Epithelial cell of proximal tubule (primary cell): ENCODE measurements at places on chromosomes 16 and 17. TPM values are rescaled to one million over a fixed set of nuclear protein-coding genes. Genes with fewer than 3 reads are reported as not detected.

- no peak for DNase-seq
These were observed 20.2 kb downstream of the CDIPT start for GRCh38 chr16:29842732-29843346.

DNA sequence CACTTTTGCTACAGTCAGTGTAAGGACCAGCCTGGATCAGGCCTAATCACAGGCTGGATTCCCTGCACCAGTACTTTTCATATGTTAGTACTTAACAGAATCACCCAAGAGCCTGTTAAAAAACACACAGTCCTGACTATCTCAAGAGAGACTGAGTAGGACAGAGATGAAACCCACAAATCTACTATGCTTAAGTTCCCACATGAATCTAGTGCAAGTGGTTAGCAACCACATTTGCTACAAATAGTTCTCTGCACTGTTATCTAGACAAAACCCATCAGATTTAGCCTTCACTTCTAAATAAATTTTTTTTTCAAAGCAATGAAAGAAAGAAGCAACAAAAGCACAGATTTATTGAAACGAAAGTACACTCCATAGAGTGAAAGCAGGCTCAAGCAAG lies 38.9 kb downstream of the SSH2 start:
- no peak for DNase-seq

GRCh38 chr17:6755731-6756184 lies at the start of gene XAF1:
TSS of gene XAF1 (plus strand) at chr17:6756046. CDS start at chr17:6756079, 33 bp downstream.
- no peak for DNase-seq

CHST4 gene
- total RNA-seq, result 0.12 and 1.1 TPM in 2 replicates

SLC5A10 gene
- total RNA-seq, result not detected in 2 replicates

- DNase-seq, result no peak
These were observed 46.2 kb downstream of the SOST start for GRCh38 chr17:43712397-43712796.

DNA sequence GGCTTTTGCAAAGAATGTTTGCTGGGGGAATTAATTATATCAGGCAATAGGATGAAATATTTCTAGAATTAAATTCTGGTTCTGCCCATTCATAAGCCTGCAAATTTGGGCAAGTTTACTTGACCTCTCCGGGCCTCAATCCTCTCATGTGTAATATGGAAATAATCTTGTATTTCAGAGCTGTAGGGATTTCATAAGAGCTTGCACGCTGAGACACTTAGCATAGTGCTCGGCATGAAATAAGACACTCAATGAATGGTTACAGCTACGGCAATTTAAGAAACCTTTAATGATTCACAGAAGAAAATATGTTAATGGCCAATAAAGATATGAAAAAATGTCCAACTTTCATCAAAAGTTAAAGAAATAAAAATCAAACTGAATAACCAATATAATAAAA lies 40.6 kb upstream of the PITPNM3 start:
- no peak for DNase-seq

ZSWIM7 gene
- total RNA-seq, result 16.0 and 16.9 TPM in 2 replicates

DNA sequence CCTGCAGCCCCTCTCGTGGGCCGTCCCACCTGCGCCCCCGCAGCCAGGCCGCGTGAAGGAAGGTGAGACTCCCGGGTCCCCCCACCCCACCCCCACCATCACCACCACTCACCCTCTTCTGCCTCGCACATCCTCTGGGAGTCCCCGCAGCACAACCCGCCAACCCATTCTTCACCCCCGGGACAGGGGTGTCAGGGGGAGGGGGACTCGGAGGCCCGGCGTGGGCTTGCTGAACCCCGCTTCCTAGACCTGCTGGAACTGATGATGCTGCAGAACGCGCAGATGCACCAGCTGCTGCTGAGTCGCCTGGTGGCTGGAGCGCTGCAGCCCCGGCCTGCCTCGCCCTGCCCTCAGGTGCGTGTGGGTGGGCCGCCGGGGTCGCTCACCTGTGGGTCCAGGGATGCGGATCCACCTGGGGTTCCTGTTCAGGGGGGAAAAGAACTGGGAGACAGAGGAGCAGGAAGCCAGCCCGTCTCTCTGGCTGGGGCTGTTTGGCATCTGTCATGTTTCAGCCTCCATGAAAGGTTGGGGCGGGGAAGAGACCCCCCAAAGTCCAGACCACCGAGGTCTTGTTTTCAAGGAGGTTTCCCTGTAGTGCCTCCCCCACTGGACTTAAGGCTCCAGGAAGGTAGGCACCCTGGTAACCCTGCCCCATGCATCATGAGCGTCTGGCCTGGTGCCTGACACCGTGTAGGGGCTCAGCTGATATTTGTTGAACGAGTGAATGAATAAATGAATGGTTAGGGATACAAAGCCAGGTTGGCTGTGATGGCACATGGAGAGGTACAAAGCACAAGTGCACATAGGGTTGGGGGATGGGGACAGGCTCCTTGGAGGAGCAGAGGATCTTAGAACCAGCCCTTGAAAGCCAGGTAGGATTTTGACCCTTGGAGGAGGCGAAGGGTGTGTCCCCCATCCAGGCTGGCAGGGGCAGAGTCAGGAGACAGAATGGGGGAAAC lies 849 bp downstream of the PRR29 start:
- no peak for DNase-seq

DNA sequence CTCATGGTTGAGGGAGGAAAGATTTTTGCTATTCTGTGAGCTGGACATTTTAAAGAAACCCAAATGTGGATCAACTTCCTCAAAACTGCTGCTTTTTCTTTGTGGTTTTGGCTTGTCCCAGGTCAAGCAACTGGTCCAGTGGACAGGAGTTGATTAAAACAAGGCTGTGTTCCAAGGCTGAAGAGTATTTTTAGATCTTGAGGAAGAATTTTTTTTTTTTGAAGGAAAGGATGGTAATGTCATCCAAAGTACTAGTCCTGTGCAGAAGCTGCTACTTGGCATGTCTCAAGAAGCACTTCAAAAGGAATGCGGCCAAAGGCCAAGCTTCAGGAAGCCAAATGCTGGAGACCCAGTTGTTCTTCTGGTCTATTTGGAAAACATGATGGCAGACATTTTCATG lies 8.0 kb upstream of the MYH2 start:
- DNase-seq, result no peak

XPO6 gene
- 132 and 168 TPM in 2 replicates for total RNA-seq

GRCh38 chr17:75307957-75308731 lies 18.9 kb upstream of the SLC25A19 start:
- no peak for DNase-seq

DNA sequence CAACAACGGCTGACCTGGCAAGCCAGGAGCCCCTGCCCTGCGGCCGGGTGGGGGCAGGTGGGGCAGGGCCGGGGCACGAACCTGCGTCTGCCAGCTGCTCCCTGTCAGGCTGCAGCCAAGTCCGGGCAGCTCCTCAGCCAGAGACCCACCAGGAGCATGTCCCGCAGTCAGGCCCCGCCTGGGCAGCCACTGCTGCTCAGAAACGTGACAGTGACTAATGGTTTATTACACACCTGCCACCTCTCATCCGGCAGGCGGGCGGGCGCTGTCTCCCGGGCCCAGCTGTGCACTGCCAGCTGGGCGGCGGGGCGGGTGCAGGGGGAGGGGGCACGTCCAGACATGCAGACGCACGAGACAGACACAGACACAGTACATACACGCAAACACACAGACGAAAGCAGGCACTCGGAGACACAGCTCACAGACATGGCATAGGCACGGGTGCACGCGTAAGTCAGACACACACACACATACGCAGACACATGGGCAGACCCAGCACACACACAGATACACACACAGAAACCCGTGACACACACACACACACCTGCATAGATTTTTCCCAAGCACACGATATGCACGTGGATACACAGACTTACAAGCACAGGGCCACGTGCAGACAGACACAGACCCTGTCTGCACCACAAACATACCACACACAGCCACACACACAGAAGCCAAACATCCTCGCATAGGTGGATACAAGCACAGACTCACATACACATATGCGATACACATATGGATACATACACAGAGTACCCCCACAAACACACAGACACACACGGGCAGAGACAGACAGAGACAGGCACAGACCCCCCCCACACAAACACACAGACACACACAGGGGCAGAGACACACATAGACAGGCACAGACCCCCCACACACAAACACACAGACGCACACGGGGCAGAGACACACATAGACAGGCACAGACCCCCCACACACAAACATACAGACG lies 248.3 kb upstream of the CIBAR2 start:
- no peak for DNase-seq
